ENCODE measurements at places on chromosomes 16 and 17.

GRCh38 chr16:49838441-49839016 is 17.4 kb downstream of the ZNF423 start:
- ATAC-seq = no peak

DNA sequence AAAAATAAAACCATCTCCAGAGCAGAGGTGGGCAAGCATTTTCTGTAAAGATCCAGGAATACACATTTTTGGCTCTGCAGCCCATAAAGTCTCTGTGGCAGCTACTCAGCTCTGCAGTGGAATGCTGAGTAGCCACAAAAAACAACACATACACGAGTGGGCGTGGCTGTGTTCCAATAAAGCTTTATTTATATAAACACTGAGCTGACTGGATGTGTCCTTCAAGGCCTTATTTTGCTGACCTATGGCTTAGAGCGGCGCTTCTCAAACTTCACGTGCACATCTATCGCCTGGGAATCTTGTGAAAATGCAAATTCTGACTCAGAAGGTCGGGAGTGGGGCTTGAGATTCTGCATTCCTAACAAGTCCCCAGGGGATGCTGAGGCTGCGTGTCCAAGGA is 39.7 kb downstream of the XYLT1 start:
- ATAC-seq = no peak

DNA sequence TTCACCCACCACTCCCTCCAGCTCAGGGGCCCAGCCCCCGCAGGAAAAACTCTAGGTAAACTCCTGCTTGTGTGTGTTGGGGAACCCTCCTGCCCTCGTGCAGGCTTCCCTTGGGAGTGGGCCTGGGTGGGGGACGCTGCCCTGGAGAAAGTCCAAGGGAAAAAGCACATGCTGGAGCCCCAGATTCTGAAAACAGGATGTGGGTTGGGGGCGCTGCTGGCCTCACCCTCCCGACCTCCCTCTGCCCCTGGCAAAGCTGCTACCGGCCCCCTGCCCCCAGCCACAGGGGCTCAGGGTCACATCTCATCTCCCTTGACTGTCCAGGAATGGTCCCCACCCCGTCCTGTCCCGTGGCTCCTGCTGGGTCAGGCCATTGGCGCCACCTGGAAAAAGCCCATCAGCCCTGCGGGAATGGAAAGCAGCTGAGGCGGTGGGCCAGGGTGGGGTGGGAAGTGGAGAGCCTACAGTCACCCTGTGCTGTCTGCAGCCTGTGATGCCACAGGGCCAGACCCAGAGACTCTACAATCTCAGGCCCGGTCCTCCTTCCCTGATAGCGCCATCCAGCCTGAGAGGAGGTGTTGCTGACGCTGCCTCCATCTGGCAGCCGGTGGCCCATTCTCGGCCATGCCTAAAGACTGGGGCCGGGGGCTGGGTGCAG is 2.5 kb upstream of the GJD3 start:
- ATAC-seq = no peak

- ATAC-seq = peak; percentile 53
These were observed 5.8 kb upstream of the GNA13 start for GRCh38 chr17:65062171-65062915.

GRCh38 chr16:53600126-53600525 is 97.1 kb upstream of the AKTIP start:
- ATAC-seq = no peak

DNA sequence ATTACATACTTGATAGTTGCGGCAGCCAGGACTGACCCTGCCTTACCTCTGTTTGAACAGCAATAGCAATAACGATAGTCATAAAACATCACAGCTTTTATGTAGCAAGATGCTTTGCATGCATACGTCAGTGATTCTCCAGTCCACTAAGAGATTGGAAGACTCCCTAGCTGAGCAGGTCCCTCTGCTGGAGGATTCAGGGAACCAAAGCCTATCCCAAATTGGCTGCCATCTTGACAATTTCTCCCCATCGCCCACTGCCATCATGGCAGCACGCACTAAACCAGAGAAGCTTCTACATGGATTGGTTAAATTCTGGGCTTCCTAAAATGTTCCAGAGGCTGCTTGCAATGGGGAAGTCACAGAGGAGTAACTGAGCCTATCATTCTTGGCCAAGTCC is 360.6 kb upstream of the XYLT1 start:
- no peak for ATAC-seq

DNA sequence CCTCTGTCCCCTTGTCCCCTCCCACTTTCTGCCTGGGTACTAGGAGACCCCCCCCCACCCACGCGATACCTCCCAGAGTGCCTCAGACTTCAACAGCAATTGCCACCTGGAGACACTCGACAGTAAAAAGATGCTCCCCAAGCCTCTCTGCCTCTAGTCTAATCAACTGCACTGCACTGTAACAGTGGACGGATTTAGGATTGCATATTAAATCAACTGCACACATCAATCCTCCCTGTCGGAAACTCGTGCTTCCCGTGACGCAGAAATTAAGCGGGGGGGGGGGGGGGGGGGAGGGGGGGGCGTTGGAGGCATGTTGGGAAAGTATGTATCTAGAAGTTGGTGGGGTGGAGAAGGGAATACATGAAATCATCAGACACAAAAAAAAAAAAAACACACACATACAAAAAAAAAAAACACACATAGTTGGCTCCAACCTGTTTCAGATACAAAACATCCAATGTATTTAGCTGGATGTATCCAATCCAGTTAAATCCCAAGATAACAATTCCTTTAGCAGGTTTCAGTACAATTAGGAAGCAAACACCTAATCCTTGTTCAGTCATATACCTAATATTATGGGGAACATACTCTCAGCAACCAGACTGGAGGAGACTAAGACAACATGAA is 29.7 kb downstream of the FAM222B start:
- peak; percentile 55 for ATAC-seq
